ENCODE measurements at places on chromosomes 7 and 10.

DNA sequence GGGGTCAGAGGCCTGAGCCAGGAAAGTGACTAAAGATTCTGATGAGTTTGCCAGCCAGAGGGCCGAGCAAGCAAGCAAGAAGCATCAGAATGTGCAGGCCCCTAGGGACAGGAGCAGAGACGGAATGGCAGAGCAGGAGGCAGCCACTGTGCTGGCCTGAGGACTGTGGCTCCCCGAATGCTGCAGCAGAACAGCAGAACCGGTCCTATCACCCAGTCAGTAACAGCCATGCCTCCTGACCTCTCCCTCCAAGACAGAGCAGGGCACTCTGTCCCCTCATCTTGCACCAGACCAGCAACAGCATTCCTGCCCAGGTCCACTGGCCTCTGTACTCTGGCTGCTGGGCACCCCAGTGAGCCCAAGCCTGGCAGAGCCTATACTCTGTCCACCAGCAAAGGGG lies 85.9 kb downstream of the ARHGAP22 start:
- no peak for DNase-seq

- no peak for DNase-seq
These were observed 69.0 kb upstream of the TNRC18 start for GRCh38 chr7:5492636-5493020.

GRCh38 chr7:39697483-39697882 lies 74.1 kb downstream of the RALA start:
- DNase-seq = no peak

- no peak for DNase-seq
These were observed 1.6 kb upstream of the LANCL2 start for GRCh38 chr7:55363386-55364170.

- DNase-seq = no peak
These were observed 86.3 kb downstream of the TBXAS1 start for GRCh38 chr7:139915268-139915863.

GRCh38 chr10:86953747-86954680 lies 3.4 kb downstream of the MMRN2 start:
- DNase-seq = no peak

- DNase-seq = no peak
These were observed 114.8 kb upstream of the ADO start for GRCh38 chr10:62689712-62690111.

- no peak for DNase-seq
These were observed 4.6 kb upstream of the C10orf95 start for GRCh38 chr10:102455893-102456471.

DNA sequence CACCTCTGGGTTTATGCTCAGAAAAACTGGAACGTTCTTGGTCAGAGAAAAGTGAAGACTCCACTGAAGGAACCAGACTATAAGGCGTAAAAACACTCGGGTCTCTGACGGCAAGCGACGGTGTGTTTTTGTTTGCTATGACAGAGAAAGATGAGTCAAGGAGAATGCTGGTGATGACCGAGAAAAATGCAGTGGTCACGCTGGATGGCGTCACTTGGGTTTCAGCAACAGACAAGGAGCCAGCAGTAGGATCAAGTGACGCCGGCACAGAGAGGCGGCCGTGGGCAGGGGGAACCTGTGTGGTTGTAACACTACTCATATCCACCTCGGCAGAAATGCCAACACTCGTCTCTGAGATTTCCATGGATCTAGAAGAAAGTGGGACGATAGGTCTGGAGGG lies 63.4 kb downstream of the KIAA1549 start:
- no peak for DNase-seq

- no peak for DNase-seq
These were observed 120.6 kb upstream of the NRP1 start for GRCh38 chr10:33455029-33455428.

DNA sequence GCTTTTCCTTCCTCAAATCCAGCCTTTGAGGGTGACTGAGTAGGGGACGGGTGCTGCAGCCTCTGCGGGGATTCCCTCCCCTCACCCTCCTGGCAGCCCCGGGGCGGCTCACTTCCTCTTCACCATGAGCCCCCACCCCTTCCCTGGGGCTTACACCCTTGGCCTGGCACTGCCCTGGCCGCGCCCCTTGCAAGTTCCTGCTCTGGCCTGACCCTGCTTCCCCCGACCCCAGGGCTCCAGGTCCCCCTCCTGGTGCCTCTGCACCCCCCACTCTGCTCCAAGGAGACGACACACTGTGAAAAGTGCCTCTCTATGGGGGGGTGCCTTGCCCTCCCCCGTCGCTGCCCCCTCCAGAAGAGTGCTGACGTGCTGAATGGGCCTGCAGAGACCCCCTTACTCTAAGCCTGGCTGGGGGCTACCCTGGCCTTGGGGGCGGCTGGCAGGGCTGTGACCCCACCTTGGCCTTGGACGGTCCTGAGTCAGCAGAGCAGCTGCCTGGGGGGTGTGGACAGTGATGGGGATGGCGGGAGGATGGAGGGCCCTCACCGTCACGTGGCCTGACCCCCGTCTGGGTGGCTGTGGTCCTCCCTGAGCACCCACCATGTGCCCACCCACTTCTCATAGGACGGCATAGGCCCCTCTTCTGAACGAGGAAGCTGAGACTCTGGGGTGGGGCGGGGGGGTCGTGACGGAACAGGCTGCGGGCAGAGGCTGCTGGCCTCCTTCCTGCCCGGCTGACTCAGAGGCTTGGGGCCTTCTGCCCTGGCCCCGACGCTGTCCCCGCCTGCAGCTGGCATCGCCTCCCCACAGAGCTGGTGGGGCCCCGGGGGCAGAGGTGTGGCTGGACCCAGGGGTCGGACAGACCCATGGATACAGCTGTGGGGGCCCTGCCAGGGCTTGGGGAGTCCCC lies 9.8 kb downstream of the LFNG start:
- no peak for DNase-seq

GRCh38 chr10:70500812-70501301 lies 22.3 kb downstream of the PALD1 start:
- no peak for DNase-seq

GRCh38 chr7:77698042-77698625 lies 1.9 kb downstream of the RSBN1L start:
- DNase-seq = no peak

DNA sequence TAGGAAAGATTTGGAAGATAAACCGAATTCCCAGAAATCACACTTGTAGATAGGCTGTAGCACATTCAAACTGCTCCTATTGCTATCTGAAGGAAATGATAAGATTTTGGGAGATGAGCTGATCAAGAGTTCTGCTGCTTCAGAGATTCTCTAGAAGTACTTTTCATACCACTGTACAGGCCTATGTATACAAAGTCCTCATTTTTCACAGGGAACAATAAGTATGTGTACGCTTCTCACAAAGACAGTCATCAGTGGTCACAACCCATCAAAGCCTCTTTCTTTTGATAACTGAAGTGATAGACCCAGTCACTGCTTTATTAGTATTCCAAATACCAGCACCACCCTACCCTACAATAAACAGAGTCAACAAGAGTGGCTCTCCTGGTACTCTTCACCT lies 15.6 kb upstream of the SEPTIN7 start:
- no peak for DNase-seq

- DNase-seq = no peak
These were observed 62.7 kb downstream of the KAT6B start for GRCh38 chr10:74888962-74889661.

DNA sequence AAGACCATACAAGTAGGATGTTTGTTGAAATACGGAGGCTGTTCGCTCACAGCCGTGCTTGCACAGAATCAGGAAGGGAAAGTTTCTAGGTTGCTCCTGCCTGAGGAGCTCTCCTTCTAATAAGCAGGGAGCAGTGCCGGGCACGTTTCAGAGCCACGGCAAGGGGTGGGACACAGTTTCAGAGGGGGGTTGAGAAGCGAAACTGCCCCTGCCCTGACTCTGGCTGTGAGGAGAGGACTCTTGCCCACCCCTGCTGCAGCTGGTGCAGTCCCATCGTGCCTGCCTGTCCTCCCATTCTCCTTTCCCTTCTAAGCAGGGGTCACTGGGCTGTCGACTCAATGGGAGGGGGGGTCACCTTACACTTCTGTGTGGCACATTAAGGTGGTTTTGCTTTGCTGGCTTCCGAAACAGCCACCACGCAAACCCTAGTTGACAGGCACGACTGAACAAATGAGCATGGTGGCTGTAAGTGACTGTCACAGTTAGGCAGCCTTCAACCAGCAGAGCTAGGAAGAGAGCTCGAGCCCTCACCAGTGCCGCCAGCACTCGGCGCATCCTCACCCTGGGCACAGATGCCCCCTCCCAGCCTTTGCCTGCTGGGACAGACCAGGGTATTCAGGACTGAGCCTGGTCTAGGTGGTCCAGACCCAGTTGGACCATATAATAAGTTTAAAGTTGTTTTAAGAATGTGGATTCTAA lies 37.5 kb downstream of the ZNF467 start:
- no peak for DNase-seq

DNA sequence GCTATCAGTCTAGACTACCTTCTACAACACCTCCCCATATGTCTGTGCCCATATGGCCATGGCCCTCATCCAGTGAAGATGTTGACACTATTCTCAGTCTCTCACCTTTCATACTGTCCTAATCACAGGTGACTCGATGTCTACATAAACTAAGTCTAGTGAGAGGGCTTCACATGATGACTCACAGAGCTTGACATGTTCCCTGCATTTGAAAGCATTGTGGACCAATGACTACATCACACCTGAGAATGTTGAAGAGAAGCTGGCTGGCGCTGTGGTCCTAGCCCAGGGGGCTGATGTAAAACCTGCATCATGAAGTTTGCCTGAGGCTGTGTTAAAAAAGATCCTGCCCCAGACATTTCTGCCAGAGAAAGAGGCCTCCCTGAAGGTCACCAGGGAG lies 167.2 kb downstream of the NPSR1 start:
- DNase-seq = no peak

GRCh38 chr7:22695476-22696132 lies 31.4 kb upstream of the IL6 start:
- no peak for DNase-seq

DNA sequence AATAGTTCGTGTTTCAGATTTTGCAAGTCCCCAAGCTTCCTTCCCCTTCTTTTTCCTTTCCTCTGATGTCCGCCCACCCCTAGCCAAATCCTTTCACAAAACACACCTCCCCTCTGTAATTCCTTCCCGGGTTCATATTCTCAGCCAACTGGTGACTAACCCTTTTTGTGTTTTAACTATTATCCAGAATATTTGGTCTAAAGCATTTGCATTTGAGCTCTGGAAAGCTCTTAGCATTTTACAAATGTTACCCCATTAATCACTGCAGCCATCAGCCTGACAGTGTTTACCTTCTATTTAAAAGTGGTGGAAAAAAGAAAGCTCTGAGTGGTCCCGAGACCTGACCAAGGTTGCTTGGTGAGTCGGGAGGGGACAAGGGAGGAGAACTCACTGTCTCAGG lies 139.0 kb downstream of the CREB5 start:
- DNase-seq = no peak

DNA sequence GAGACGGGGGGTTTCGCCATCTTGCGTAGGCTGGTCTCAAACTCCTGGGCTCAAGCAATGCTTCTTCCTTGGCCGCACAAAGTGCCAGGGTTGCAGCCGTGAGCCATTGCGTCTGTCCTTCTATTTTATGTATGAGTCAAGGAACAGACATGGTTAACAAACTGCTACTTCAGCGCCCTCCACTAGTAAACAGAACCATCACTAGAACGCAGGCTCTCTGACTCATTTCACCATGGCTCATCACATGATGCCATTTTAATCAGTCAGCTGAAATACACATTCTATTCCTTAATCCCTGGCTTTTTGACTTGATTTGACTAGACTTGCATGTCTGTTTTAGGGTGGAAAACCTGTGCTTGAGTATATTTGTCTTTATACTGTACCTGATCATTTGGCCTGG lies 41.3 kb downstream of the CELF2 start:
- DNase-seq = no peak

- no peak for DNase-seq
These were observed 6.9 kb upstream of the H2AZ2 start for GRCh38 chr7:44854644-44855364.

- no peak for DNase-seq
These were observed 31.9 kb upstream of the OPTN start for GRCh38 chr10:13068071-13068470.

GRCh38 chr10:118108194-118109026 lies 61.7 kb upstream of the RAB11FIP2 start:
- DNase-seq = peak; percentile 32

DNA sequence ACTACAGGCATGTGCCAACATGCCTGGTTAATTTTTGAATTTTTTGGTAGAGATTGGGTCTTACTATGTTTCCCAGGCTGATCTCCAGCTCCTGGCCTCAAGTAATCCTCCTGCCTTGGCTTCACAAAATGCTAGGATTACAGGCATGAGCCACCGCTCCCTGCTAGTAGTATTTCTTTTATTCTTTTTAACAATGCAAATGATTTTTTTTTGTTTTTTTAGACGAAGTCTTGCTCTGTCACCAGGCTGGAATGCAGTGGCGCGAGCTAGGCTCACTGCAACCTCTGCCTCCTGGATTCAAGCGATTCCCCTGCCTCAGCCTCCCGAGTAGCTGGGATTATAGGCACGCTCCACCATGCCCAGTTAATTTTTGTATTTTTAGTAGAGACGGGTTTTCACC lies 58.1 kb downstream of the SVIL start:
- no peak for DNase-seq

DNA sequence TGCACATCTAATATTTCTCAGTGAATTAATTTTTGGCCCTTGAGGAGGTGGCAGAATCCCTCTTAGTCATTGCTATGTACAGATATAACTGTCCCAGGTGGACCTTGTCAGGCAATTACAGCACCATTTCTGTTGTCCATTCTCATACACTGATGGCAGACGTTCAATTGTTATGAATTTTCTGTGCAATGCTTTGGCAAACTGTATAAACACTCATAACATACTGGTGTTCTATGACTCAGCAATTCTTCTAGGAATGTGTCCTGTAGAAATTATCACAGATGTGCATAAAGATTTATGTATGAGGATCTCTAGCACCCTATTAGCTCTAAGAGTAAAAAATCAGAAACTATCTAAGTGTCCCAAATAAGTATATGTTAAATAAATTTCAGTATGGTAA lies 80.8 kb downstream of the DNAJB9 start:
- DNase-seq = no peak

Measured in NCI-H1436 treated with DMSO at 0.1 percent for 48 hours (cell line).